Stimulated activated CD4-positive, alpha-beta T cell treated with anti-CD3 and anti-CD28 coated beads, Interleukin-1b, Interleukin-23, amount 100 ng/mL, for 4 hours (primary cell): ENCODE measurements at places on chromosomes 5 and 9.
A peak's percentile ranks its signal among the peaks of the same experiment; 100 is the strongest.

- DNase-seq, result no peak
Observed at GRCh38 chr5:152072091-152072490, 147.4 kb upstream of the GLRA1 start.

DNA sequence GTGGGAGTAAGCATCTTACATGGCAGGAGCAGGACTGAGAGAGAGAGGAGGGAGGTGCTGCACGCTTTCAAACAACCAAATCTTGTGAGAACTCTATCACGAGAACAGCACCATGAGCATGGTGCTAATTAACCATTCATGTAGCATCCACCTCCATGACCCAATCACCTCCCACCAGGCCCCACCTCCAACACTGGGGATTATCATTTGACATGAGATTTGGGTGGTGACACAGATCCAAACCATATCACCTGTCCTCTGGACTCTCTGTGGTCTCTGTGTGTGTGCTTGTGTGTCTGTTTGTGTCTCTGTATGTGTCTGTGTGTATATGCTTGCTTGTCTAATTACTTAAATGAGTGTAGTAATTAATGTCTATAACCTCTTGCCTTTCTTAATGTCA lies 31.1 kb downstream of the SEC61B start:
- DNase-seq, result no peak

DNA sequence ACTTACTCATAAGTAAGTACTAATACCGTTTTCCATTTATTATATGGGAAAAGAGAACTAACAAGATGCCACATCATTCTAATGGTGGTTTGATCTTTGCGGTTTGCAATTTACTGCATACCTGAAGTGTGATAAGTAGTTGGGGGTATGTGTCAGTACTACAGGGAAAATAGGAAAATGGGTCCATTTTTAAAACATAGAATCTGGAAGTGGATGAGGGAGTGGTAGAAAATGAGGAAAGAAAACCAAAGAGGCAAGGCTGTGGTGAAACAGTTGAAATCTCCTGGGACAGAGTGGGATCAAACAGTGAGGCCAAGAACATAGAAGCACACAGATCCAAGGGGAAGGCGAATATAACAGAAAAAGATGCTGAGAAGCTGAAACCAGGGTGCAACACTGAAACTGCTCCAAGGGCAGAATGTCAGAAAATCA lies 6.7 kb downstream of the ADAMTSL1 start:
- no peak for DNase-seq

DNA sequence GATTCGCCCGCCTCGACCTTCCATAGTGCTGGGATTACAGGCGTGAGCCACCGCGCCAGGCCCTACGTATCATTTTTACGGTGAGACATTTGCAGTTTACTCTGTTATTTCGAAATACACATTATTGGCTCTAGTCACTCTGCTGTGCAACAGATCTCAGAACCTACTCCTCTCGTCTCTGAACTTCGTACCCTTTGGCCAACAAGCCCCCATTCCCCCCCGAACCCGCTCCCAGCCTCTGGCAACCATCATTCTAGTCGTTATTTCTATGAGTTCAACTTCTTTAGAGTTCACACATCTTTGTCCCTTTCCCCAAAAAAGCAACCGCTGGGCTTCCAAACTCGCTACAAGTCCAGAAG lies 735 bp downstream of the PTGR1 start:
- DNase-seq, result no peak

- DNase-seq, result no peak
Observed at GRCh38 chr9:109401169-109401989, 80.5 kb upstream of the EPB41L4B start.

- DNase-seq, result no peak
Observed at GRCh38 chr9:109779711-109780452, at the start of gene PALM2AKAP2. Gene PALM2AKAP2, plus strand, starts transcription at chr9:109780198. Its CDS starts 291 bp downstream, at chr9:109780489.

DNA sequence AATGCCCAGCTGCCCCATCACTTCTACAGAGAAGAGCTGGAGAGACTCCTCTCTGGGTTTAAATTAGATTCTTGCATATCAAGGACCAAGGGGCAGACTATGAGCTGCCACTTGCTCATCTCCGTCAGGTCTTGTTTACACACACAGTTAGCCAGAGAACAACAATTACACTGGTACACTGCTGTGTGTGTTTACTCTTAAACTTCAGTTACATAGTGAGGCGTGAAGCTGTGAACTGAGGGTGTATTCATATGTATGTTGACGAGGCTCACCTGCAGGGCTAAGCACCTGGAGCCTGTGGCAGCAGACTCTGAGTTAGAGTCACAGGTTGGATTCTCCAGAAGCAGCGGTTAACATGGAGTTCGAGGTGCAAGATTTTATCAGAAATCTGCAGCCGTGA lies 155.4 kb upstream of the ANKH start:
- no peak for DNase-seq

- DNase-seq, result no peak
Observed at GRCh38 chr5:142896325-142897007, 126.3 kb downstream of the ARHGAP26 start.

- DNase-seq, result peak; percentile 25
Observed at GRCh38 chr5:127229185-127229889, 61.3 kb upstream of the MEGF10 start.

DNA sequence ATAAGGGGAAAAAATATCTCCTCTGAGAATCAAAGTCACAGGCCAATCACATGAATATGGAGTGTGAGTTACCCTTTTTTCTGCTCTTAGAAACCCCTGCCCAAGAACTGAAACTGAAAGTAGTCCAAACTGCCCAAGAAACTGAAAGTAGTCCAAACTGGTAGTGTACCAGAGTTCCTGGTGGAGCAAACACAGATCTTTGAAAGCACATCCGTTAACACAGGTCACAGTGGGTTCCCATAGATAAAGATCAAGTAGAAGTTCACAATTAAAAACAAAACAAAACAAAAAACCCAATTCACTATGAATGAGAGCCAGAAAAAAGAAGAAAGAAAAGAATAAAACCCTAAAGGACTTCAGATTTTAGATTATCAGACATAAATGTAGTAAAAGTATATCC lies 332.4 kb upstream of the EFNA5 start:
- no peak for DNase-seq

- no peak for DNase-seq
Observed at GRCh38 chr5:160456480-160457177, 35.0 kb downstream of the PTTG1 start.

- DNase-seq, result no peak
Observed at GRCh38 chr9:15977438-15977837, 424.6 kb downstream of the CCDC171 start.

- DNase-seq, result no peak
Observed at GRCh38 chr5:137438932-137439331, 60.2 kb downstream of the SPOCK1 start.

DNA sequence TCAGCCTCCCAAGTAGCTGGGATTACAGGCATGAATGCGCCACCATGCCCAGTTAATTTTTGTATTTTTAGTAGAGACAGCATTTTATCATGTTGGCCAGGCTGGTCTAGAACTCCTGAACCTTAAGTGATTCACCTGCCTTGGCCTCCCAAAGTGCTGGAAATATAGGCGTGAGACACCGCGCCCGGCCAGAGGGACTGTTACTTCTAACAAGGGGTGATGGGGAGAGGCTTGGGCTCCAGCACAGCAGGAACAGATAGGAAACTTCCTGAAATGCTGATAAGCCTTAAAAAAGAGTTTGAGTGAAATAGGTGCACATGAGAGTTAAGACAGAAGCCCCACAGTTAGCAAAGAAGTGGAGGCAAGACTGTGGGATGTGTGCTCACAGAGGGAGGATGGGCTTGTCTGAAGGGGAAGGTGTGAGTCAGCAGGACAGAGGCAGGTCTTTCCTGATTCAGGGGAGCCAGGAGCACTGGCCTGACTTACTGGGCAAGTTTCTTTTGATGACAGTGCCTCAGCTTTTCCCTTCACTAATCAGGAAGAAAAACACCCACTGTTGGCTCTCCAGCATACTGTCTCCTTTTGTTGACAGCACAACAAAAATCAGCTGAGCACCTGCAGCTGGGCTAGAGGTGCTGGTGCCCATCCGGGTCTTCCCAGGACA lies 68.4 kb downstream of the RAD23B start:
- DNase-seq, result no peak

DNA sequence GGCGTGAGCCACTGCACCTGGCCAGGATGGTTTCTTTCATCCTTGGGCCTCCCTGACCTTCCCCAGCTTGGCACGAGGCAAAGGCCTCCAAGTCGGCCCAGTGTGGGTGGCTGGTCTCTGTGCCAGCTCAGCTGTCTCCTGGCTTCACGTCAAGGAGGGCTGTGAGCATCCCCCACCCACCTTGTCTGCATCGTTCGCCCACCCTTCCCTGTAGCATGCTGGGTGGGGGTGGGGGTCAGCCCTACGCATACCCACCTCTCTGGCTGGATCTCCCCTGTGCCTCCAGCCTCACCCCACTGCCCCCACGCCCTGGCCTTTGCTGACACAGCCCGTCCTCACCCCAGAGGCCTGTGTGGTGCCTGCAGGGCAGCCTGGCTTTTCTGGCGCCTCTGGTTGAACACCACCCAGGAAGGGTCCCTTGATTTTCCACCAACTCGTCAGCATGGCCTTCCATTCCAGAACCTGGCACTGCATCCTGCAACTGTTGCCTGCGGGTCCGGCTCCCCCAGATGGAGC lies 8.8 kb upstream of the WDR5 start:
- no peak for DNase-seq

DNA sequence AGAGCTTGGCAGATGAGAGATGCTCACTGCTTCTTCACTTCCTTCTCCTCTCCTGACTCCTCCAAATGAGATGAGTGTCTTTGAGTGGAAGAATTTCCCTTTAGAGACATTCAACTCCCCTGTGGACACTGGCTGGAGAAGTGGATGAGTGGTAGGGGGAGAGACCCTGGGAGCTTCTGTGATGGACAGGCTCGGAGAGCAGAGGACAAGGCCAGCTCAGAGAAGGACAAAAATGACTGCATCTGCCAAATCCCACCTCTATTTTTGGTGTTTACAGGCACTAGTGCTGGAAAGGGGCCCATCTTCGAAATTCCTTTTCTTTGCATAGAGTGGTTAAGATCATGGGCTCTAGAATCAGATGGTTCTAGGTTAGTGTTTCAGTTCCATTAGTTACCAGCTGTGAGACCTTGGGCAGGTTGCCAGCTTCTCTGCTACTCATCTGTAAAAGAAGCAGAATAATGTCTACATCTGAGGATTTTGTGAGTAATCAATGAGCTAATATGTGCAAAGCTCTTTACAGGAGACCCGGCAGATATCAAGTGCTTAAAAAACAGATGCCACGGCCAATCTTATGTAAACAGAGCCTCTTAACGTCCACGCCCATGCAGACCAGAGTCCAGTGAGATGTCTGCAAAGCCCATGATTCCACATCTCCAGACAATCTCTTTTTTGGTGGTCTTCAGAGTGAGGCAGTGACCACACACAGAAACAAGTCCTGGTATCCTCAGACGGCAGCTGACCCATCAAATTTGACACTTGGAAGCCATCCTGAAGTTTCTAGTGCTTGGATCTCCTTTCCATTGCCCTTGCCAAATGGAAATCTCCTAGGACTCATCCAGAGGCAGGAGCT lies 13.6 kb upstream of the COL27A1 start:
- DNase-seq, result no peak

DNA sequence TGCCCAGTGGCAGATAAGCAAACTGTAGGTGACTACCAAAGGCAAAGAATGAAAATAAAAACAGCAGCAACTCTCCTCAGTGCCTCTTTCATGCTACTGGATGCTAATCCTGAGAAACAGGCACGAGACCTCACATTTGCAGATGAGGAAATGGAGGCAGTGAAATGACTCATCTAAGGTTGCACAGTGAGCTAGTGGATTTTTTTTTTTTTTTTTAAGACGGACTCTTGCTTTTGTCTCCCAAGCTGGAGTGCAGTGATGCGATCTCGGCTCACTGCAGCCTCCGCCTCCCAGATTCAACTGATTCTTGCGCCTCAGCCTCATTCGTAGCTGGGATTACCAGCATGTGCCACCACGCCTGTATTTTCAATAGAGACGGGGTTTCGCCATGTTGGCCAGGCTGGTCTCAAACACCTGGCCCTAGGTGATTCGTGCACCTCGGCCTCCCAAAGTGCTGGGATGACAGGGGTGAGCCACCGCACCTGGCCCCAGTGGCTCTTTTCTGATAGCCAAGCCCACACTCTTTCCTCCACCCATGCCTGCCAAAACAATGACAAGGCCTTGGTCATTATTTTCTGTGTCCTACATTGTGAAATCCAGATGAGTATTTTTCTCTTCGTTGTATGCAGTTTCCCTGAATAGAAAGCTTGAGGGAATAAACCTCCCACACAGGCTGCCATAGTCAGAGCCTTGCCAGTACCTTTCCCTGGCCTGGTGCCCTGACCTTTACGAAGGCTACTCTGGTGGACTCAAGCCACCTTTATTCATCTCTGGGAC lies 19.2 kb downstream of the DOCK2 start:
- DNase-seq, result no peak

GRCh38 chr5:159886296-159886695 lies 30.0 kb upstream of the ADRA1B start:
- no peak for DNase-seq

DNA sequence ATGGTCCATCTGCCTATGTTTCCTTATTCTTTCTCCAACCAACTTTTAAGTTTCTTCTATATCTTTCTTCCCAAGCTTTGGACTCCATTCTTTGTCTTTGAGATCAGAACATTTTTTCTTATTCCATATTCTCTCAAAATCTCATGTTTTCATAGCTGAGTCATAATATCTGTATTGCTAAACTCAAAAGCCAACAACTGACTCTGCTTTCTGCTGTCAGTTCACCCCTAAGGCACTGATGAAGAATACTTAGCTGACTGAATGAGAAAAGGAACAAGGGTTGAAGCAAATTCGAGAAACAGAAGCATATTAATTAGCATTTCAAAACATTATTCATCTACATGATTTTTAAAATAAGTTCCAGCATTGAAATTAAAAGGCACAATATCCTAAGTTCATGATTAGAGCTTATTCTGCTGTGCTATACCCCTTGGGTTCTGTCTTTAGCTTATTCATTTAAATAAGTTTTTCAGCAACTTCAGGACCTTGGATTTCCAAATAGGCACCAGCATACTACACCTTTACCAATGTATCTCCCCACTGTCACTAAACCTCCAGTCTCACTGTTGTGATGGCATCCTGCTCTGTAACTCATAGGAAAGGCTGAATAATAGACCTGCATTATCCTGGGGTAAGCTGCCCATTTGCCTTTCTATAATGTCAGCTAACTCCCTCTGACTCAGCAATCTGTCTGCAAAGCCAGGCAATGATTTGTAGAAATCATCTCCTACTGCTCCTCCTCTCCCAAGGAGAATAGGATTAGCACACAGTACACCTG lies 49.9 kb upstream of the C5orf46 start:
- DNase-seq, result no peak

GRCh38 chr5:178462816-178463215 lies 127.4 kb downstream of the COL23A1 start:
- DNase-seq, result no peak
